Ovary (tissue), 10 donors: ENCODE measurements at places on chromosomes 4 and X. TPM values are rescaled to one million over a fixed set of nuclear protein-coding genes. Genes with fewer than 3 reads are reported as not detected.

The MAGED4 gene
- 23.4 TPM for total RNA-seq

The PDE6B gene
- 7.5 TPM for total RNA-seq

The TMPRSS11B gene
- not detected for total RNA-seq

The RBMXL3 gene
- not detected for total RNA-seq

- no peak for DNase-seq
These were observed 15.9 kb upstream of the STS start for GRCh38 chrX:7131621-7132020.

GRCh38 chrX:16386126-16386525 is 218.8 kb downstream of the MAGEB17 start:
- DNase-seq, result no peak

GRCh38 chrX:44568196-44568595 is 25.5 kb upstream of the FUNDC1 start:
- DNase-seq, result no peak

GRCh38 chr4:12137575-12137974 is 708.9 kb upstream of the HS3ST1 start:
- DNase-seq, result no peak

GRCh38 chrX:10761447-10761846 is 141.1 kb upstream of the MID1 start:
- no peak for DNase-seq

DNA sequence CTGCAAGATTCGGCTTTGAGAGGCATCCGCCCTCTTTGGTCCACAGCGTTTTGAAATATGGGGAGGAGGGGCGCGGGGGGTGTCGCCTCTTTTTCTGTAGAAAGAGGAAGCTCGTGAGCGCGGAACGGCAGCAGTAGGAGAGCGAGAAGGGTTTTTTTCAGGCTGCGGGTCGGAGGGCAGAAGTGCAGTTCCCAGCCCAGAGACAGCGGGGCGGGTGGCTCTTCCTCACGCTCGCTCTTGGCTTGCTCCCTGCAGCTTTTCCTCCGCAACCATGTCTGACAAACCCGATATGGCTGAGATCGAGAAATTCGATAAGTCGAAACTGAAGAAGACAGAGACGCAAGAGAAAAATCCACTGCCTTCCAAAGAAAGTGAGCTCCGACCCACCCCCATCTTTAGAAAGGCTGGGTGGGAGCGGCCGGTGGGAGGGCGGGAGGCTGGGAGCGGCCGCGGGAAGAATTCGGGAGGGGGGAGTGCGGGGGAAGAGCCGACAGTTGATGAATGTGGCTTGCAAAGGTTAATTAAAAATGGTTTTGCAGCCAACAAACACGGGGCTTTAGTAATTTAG is 1.2 kb downstream of the TMSB4X start:
- DNase-seq, result peak; percentile 43

DNA sequence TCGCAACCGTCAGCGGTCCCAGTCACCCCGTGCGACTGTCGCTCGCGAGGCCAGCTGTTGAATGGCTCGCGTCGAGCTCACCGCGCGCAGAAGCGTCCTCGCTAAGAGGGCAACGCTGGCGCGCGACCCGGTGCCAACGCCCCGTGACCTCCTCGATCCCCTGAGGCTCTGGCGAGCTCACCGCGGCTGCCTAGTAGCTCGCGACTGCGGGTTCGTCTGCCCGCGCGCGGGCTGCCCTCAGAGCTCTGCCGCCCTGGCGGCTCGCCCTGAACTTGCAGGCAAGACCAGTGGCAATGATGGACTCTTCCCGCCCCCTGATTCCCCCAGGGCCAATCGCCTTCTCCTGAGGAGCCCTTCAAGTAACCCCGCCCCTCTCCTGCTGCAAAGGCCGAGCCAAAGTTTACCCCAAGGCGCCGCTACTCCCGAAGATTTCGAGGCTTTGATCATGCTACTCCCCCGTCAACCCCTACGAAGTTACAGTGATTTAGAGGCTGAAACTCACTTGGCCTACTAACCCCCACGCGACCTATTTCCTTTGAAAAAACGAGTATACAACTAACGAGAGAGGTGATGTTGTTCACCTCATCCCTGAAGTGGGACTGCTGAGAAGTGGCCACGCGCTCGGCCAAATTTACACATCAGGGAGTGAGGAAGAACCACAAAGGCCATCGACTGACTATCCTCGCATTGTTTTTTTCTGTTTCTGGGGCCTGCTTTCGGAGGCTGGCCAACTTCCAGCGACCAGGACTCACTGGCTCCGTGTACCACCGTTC is 37.5 kb downstream of the PGRMC1 start:
- peak; percentile 14 for DNase-seq

DNA sequence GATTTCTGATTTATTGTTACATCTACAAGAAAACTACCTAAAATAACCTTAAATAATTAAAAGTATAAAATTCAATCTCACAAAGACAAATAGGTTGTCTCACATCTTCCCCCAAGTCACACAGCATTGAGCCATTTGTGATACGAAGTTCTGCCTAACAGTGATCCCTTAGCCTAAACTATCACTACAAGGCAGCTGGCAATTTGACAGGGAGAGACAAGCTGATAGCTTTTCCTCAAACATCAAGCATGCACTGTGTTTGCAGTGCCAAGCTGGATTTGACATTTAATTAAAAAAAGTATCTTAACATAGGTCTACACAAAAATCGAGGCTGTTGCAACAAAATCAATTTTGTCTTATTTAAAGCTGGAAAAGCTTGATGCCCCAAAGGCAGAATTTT is 464.7 kb upstream of the TRAM1L1 start:
- no peak for DNase-seq

DNA sequence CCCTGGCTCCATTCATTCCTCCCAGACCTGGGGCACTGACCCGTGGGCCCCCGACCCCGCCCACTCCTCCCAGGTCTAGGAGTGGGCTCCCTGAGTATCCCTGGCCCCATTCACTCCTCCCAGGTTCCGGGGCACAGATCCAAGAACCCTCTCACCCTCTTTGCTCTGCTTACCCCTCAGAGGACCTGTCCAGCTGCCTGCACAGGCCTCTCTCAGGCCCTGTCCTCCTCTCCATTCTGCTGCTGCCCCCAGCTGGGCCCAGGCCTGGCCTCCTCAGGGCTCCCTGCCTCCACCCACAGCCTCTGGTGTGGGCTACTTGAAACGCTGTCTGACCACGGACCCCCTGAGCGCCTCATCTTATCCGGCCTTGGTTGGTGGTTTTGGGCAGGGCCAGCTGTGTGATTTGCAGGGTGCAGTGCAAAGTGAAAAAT is 217.7 kb upstream of the PSAPL1 start:
- DNase-seq, result peak; percentile 54

- no peak for DNase-seq
These were observed at the start of gene PNMA3 for GRCh38 chrX:153055871-153056749. TSS of gene PNMA3 (plus strand) at chrX:153056470. CDS start at chrX:153057056, 586 bp downstream.

- no peak for DNase-seq
These were observed 87.0 kb downstream of the ANXA3 start for GRCh38 chr4:78638337-78639172.

GRCh38 chrX:75968293-75968692 is 183.2 kb upstream of the MAGEE2 start:
- no peak for DNase-seq
